ENCODE measurements at places on chromosomes 13 and 19.
A peak's percentile ranks its signal among the peaks of the same experiment; 100 is the strongest.

GRCh38 chr19:41354343-41354953 lies 726 bp upstream of the TGFB1 start:
- no peak for DNase-seq

- no peak for DNase-seq
Observed at GRCh38 chr13:58893396-58893795, 1261.9 kb downstream of the PCDH17 start.

DNA sequence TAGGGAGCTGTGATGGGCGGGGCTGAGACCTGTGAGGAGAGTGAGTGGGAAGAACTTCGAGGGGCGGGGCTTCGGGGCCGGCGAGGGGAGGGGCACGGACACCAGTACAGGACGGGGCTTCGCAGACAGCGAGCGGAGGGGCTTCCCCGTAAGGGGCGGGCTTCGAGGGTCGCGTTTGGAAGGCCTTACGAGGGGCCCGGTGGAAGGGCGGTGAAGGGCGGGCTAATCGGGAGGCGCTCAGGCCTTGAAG lies 4.1 kb upstream of the EMP3 start:
- DNase-seq = peak; percentile 77

DNA sequence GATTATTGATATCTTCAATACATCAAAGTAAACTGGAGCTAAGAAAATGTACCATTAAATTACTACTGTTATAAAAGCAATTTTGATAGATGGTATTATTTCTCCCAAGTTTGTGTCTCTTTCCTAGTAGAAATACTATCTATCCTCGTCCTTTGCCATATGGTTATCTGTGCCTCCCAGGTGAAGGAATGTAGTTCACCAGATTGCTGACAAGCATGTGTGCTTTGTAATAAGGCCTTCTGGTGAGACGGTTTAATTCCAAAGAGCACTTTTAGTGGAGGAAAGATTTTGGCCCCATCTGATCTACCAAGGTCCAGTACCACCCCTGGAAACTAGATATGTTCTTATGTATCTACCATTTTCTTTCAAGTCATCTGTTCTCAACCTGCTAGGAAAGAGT lies 243.6 kb downstream of the DLEU7 start:
- no peak for DNase-seq

GRCh38 chr19:46718934-46719622 lies 2.2 kb upstream of the PRKD2 start:
- no peak for DNase-seq

DNA sequence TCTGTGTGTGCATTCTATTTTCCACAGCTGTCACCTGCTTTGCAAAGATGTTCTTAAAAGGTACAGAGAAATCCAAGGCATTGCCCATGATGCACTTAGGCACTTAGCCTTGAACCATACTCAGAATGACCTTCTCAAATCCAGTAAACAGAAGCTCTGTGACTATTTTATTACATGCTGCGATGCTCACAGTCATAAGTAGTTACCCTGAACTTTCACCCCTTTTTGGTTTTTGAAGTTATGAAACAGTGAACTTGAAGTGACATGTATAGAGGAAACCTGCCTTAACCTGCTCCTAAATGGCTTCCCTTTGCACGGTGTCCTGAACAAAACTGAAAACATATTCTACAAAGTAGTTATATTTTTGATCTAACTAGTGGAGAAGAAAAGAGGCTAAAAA lies 100.4 kb downstream of the SLC10A2 start:
- no peak for DNase-seq
